ENCODE measurements at places on chromosomes 1 and 21. TPM values are rescaled to one million over a fixed set of nuclear protein-coding genes. Genes with fewer than 3 reads are reported as not detected.
A peak's percentile ranks its signal among the peaks of the same experiment; 100 is the strongest.

C4BPA gene
- total RNA-seq: not detected

GRCh38 chr1:236107121-236107907 lies 35.0 kb upstream of the GPR137B start:
- no peak overlapping the region for H3K4me3 ChIP-seq
- H3K27ac ChIP-seq: no peak overlapping the region
- DNase-seq: no peak

- no peak for DNase-seq
- H3K4me3 ChIP-seq: no peak overlapping the region
- H3K36me3 ChIP-seq: peaks cover 2% of the 10 kb centered on the region
- no peak overlapping the region for H3K27ac ChIP-seq
- peaks cover 47% of the 10 kb centered on the region for H3K4me1 ChIP-seq
Observed at GRCh38 chr1:167107456-167107855, 13.6 kb downstream of the STYXL2 start.

DNA sequence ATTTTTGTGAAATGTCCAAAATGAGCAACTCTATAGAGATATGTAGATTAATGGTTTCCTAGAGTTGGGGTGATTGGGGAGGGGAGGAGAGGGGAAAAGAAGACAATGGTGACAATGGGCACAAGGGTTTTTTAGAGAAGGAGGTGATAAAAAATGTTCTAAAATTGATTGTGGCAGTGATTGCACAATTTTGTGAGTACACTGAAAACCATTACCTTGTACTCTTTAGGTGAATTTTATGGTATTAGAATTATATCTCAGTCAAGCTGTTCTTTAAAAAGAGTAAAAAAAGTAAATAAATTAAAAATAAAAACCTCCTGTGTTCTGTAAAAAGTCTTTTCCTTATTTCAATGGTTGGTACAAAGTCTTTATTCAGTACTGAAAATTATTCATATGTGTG lies 330.2 kb downstream of the PTBP2 start:
- no peak overlapping the region for H3K27ac ChIP-seq
- no peaks in the 10 kb centered on the region for H3K36me3 ChIP-seq
- no peak overlapping the region for H3K4me3 ChIP-seq
- H3K4me1 ChIP-seq: no peaks in the 10 kb centered on the region
- DNase-seq: no peak

GRCh38 chr1:204605791-204606190 lies 79.7 kb downstream of the LRRN2 start:
- H3K36me3 ChIP-seq: no peaks in the 10 kb centered on the region
- peaks cover 6% of the 10 kb centered on the region for H3K27me3 ChIP-seq
- H3K27ac ChIP-seq: no peak overlapping the region
- no peaks in the 10 kb centered on the region for H3K4me1 ChIP-seq
- no peak for DNase-seq
- no peak overlapping the region for H3K4me3 ChIP-seq

DHX9 gene
- 176 TPM for total RNA-seq

MYOC gene
- total RNA-seq: not detected

GRCh38 chr1:6261615-6261995 lies 707 bp upstream of the GPR153 start:
- H3K4me3 ChIP-seq: peak overlapping the region; percentile 57
- H3K27me3 ChIP-seq: peaks cover 17% of the 10 kb centered on the region
- H3K27ac ChIP-seq: no peak overlapping the region
- H3K4me1 ChIP-seq: peaks cover 6% of the 10 kb centered on the region

DNA sequence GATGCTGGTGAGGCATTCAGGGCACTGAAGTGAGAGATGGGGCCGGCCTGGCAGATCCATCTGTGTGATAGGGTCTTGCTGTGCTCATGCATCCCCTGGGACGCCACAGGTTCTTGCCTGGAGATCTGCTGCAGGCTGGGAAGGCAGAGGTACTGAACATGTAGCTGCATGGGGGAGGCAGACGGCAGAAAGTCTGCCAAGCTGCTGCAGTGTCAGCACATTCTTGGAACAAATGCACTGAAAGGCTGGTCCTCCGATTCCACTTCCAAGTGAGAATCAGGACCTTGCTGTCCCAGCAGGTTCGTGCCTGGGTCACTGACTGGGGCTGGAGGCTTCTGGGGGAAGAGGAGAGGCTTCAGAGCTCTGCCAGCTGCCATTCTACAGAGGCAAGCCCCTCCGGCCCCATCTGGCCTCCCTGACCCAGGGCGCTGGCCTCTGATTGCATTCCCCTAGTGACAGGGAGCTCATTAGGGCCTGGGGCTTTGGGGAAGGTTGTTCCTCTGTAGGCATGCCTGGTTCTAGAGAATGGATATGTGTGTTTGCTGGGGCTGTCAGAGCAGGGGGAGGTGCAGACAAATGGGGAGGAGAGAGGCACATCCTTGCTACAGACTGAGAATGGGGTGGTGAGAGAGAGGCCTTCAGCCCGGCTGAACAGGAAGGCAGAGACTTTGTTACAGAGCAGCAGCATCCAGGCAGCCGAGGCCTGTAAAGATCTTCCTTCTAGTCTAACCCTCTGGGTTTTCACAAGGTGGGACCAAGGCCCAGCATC lies 174.0 kb downstream of the TRABD2B start:
- no peak overlapping the region for H3K4me3 ChIP-seq
- no peak overlapping the region for H3K27ac ChIP-seq
- H3K27me3 ChIP-seq: no peaks in the 10 kb centered on the region
- no peaks in the 10 kb centered on the region for H3K4me1 ChIP-seq

DNA sequence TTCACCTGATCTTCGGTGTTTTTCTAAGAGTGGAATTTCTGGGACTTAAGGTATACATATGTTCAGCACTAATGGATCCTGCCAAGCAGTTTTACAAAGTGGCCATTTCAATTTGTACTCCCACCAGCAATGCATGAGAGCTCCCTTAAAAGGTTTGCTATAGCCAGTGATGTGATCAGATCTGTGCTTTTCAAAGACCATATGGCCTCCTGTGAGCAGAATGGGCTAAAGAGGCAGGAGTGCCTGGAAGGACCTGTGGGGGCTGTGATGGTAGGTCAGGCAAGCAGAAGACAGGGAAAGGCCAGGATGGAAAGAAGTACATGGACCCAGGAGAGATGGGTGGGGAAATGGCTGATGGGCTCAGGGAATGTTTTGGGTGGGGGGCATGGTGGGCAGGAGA lies 252.7 kb downstream of the DISC1 start:
- no peak for DNase-seq
- no peaks in the 10 kb centered on the region for H3K27me3 ChIP-seq
- peaks cover 2% of the 10 kb centered on the region for H3K36me3 ChIP-seq
- H3K4me1 ChIP-seq: no peaks in the 10 kb centered on the region

PDE9A gene
- total RNA-seq: 7.5 TPM

- no peaks in the 10 kb centered on the region for H3K4me1 ChIP-seq
- no peak overlapping the region for H3K4me3 ChIP-seq
- no peak for DNase-seq
- no peaks in the 10 kb centered on the region for H3K36me3 ChIP-seq
Observed at GRCh38 chr1:183087001-183087400, 63.8 kb downstream of the LAMC1 start.

DNA sequence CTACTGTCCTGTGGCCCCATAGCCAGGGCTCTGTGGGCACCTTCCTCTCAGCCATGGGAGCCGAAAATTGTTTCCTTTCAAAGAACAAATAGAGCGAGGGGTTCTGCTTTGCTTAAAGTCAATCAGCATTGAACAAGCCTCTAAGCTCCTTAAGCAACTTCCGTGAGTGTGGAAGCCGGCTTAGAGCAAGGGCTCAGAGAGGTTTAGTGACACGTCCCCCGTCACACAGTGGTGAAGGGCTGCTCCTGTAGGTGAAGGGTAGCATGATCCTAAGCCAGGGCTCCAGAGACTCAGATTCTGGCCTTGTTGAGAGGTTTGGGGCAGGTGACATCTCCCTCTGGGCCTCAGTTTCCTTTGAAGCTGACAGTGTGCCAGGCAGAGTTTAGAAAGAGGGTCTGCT lies 94.0 kb upstream of the WNT4 start:
- H3K27ac ChIP-seq: no peak overlapping the region
- peaks cover 6% of the 10 kb centered on the region for H3K27me3 ChIP-seq
- no peaks in the 10 kb centered on the region for H3K36me3 ChIP-seq
- H3K4me1 ChIP-seq: no peaks in the 10 kb centered on the region

GRCh38 chr1:176046926-176047325 lies 160.2 kb downstream of the COP1 start:
- no peak overlapping the region for H3K4me3 ChIP-seq
- H3K27me3 ChIP-seq: no peaks in the 10 kb centered on the region
- no peak for DNase-seq
- H3K4me1 ChIP-seq: no peaks in the 10 kb centered on the region
- H3K36me3 ChIP-seq: peaks cover 14% of the 10 kb centered on the region
- no peak overlapping the region for H3K27ac ChIP-seq

NPPA gene
- not detected for total RNA-seq

GRCh38 chr1:216183007-216183406 lies 240.2 kb downstream of the USH2A start:
- no peak overlapping the region for H3K27ac ChIP-seq
- no peaks in the 10 kb centered on the region for H3K27me3 ChIP-seq
- no peak for DNase-seq
- H3K4me3 ChIP-seq: no peak overlapping the region
- H3K36me3 ChIP-seq: no peaks in the 10 kb centered on the region

Measured in activated naive CD8-positive, alpha-beta T cell treated with anti-CD3 and anti-CD28 coated beads, Interleukin-2, amount 10 ng/mL, durations not matched to agents 7 days and 5 days (primary cell).